ENCODE measurements at places on chromosomes 3 and 15.

GRCh38 chr15:89818287-89818686, 3.6 kb upstream of the ANPEP start:
- DNase-seq = no peak

- no peak for DNase-seq
Observed at GRCh38 chr3:69386556-69387385, 883 bp upstream of the FRMD4B start.

GRCh38 chr3:112794622-112795172, 52.0 kb downstream of the CD200R1L start:
- DNase-seq = peak; percentile 78

DNA sequence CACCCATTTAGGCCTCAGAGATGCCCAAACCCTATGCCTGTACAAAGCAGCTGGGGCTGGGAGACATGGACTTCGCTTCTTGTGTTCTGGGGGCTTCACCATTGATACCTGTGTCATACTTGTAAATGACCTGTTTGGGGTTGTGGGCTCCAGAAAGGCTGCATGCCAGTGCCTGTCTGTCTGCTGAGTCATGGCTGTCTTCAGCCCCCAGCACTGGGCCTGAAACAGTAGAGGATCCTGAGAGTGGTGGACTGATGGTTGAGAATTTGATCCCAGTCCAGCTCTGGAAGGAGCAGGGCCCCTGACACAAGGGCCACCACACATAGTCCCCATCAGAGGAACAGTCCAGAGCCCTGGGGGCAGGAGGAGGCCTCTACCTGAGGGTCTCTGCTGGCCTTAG, 24.6 kb upstream of the APEH start:
- DNase-seq = no peak

GRCh38 chr3:100888881-100889280, 104.3 kb downstream of the ABI3BP start:
- no peak for DNase-seq

DNA sequence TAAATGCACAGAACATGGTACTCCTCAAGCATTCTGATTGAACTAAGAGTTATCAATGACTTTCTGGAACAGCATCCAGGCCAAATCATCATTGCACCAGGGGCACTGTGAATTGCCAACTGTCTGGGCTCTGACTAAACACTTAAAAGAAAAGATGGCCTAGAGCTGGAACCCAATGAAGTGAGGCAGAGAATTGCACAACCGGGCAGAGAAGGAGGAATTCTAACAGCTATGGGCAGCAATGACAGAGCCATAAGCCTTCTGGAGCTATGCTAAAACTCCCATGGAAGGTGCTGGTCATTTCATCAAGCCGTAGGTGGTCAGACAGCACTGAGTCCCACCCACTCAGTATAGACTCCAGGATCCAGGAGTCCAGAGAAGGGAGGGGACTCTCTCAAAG, 48.1 kb upstream of the OXTR start:
- DNase-seq = no peak

DNA sequence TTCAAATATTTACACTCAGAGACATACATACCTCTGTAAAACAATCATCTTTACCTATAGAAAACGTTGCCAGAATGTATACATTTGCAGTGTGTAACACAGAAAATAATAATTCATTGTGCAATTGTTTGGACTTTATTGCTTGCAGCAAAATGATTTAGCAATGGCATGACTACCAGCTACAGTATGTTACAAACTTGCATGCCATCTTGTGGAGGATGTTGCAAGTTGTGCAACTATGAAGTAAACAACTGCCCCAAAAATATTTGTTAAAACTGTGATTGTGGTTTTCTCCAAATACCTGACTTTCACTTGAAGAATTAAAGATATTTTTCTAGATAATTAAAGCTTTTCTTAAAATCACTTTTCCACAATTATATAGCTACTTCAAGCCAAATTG, 27.1 kb upstream of the C3orf49 start:
- DNase-seq = no peak

GRCh38 chr15:62083194-62084154, 16.7 kb downstream of the C2CD4A start:
- no peak for DNase-seq

GRCh38 chr3:15714448-15714847, 83.3 kb downstream of the ANKRD28 start:
- no peak for DNase-seq

- DNase-seq = no peak
Observed at GRCh38 chr3:197369545-197369944, 71.1 kb upstream of the DLG1 start.

DNA sequence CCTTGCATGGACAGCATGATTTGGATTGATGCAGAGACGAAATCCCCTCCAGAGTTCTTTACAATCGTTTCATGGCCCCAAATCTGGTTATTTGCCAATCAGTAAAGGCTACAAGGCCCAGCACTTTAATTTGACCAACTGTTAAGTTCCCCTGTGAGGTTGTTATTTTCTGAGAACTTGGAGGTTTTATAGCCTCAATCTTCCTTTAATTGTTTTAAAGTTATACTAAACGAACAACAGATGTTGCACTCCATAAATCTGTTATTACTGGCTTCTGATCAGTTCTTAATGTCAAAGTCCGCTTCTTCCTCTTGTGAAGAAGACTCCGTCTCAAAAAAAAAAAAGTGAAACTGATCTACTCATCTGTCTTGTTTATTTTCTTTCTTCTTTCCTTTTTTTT, 30.8 kb downstream of the LARP6 start:
- no peak for DNase-seq

DNA sequence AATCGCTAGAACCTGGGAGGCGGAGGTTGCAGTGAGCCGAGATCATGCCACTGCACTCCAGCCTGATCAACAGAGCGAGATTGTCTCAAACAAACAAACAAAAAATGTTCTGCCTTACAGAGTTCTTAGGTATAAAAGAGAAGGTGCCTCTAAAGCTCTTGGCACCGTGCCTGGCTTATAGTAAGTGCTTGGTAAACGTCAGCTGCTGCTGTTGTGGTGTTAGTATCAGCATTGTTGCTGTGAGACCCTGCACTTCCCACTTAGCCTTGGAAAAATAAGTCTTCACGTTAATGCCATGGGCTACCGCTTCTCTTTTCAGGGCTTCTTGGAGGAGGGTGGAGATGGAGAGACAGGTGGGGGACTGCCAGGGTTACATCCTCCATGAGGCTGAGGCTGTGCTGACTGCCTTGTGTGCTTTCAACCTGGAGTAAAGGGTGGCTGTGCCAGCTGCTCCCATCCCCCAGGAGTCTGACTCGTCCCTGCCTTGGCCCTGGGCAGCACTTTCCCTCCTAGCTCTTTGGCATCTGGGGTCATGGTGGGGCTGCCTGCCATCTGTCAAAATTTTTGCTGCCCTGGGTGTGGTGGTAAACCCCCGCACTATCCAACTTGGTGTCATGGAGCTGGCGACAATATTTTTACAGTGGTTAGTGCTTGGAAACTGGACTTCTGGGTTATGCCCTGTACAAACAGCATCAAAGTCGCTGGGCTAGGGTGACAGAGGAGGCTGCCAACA, 17.8 kb downstream of the FLNB start:
- no peak for DNase-seq

- no peak for DNase-seq
Observed at GRCh38 chr3:180698760-180699270, 19.5 kb upstream of the CCDC39 start.

GRCh38 chr3:61594964-61595285, 33.6 kb downstream of the PTPRG start:
- DNase-seq = no peak

GRCh38 chr15:71743861-71744382, 66.4 kb upstream of the NR2E3 start:
- DNase-seq = peak; percentile 13

GRCh38 chr3:138692152-138692551, 83.6 kb downstream of the FAIM start:
- no peak for DNase-seq

- no peak for DNase-seq
Observed at GRCh38 chr3:114800272-114801031, 346.6 kb downstream of the ZBTB20 start.

DNA sequence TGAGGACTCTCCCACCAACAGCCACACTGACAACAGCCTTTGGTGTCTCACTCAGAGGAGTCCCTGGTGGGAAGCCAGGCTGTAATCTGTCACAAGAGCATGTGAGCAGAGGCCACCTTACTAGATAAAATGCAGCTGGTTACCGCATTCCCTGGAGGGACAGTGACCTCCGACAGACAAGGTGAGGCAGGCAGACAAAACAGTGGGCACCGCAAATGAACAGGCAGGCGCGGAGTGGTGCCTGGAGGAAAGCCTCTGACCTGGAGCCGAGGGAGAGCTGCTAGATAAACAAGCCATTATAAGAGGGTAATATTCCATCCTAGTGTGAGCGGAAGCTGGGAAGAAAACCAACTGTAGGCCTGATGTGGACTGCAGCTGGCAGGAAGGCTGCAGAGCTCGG, 736.4 kb downstream of the FHIT start:
- DNase-seq = no peak

DNA sequence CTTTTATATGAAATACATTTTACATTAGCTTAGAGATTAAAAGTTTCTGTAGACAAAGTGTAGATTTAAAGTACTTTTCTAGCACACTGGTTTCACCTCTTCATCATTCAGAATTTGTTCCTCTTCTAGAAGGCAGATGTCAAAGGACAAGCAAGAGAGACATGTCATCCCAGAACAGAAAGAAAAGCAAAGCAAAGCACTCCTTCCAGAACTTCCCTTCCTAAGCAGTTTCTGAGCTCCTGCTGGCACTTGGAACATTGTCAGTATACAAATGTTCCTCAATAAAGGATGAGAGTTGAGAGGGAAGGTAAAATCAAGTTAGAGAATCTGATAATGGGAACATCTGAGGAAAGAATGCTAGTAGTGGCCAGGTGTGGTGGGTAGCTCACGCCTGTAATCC, 26.2 kb downstream of the TMOD3 start:
- no peak for DNase-seq

DNA sequence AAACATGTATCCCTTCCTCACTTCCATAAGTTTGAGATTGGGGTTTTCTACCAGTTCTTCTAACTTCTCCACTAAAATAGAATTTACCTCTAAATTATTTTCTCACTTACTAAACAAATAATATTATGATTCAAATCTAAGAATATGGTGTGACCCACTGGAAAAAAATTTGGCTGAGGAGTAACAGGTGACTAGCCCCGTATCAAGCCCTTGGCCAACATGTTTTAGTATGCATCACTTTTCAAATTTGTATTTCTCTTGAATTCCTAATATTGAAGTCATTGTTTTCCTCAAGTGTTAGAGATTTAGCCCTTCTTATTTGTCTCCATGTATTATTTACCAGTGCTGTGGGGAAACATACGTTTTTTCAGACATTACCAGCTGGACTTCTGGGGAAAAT, 759.4 kb downstream of the NSUN3 start:
- no peak for DNase-seq

Measured in Kasumi-1 (cell line).